ENCODE measurements at places on chromosomes 2 and 18.

DNA sequence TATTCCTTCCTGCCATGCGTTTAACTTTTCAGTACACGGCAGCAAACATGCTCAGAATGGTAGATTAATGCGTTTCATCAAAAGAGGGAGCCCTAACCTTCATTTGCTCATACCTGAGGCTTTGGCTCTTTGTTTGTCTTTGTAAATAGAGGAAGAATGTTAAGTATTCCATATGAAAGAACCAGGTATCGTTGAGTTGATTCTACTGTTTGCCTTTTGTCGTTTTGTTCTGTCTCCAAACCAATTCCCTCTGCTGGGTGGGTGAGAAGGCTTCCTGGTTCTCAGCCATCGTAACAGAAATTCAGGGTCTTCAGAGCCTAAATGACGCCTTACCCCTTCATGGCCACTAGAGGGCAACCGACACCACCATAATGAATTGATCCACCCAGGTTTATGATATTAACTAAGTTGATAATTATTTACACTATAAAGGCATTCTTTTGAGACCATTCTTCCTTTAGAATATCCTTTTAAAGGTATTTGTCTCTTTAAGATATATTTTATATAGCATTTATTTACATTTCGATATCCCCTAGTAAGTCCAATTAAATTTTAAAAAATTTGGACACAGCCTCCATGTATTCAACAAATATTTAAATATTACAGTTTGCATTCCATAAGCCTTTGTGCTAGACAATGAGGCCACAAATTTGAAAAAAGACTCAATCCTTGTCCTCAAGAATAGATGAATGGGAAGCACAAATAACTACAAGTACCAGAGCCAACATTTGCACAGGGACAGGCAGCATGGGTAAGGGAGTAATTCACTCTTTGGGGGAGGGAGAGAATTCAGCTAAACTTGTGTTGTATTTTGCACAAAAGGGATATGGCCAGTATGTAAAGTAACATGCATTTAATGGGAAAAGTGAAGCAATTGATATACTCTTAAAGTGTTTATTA lies 48.1 kb downstream of the TIMM21 start:
- peak; percentile 21 for DNase-seq

DNA sequence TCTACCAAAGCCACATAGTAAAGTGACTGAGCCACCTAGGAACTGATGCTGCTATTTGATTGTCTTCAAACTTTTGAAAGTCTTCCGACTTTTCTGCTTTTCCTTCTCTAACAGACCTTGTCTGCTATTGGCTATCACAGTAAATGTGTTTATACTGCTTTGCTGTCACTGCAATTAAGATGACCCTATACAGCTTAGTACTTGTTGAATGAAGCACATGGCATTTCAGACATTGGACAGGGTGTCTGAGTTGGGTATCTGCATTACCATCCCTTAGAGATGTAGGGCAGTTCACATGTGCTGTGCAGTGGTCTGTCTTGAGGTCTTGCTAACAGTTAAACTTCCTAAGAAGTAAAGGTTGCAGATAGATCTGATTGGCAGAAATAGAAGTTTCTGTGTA lies 3.6 kb downstream of the WDR43 start:
- no peak for DNase-seq

DNA sequence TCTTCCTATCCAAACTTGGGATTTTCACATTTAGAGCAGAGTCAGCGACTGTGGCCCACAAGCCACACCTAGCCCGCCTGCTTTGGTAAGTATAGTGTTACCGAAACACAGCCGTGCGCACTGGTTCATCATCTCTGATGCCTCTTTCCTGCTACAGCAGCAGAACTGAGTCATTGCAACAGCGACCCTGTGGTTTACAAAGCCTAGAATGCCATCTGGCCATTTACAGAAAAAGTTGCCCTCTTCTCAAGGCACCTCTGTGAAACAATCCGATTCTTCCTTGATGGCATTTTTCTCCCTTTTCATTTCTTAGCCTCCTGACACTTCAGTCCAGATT lies 10.7 kb upstream of the IAH1 start:
- no peak for DNase-seq

GRCh38 chr2:189163889-189164288 lies 15.7 kb downstream of the COL5A2 start:
- DNase-seq: no peak

DNA sequence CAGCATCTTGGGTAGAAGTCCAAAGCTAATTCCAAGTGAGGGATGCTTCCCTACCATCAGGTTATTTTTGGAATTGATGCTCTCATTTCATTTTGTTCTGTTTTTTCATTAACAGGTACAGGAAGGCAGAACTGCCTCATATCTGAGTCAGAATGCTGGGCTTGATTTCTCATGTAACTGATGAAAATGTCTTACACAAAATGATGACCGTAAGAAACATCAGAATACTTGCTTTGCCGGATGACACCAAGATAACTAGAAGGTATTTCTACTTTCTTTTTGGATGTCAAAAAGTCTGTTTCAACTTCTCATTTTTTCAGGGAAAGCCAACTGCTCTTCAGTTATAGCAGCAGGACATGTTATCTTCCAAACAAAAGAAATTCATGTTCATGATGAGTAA lies 62.6 kb downstream of the ETAA1 start:
- no peak for DNase-seq

DNA sequence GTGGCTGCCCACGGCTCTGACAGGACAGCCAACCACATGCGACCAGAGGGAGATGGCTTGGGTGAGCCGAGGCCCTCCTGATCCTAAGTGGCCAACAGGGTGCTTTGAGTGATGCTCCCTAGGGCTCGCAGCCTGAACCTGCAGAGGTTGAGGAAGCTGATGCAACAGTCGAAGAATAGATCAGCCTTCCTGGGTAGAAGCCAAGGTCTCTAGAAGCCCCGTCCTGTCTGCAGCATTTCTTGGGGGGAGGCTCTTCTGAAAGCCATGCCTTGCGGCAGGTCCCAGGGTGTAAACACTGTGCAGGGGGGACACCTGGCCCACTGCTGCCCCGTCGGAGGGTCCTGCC lies 136.4 kb downstream of the HDAC4 start:
- DNase-seq: no peak

GRCh38 chr2:13480057-13480456 lies 763.3 kb downstream of the TRIB2 start:
- no peak for DNase-seq

DNA sequence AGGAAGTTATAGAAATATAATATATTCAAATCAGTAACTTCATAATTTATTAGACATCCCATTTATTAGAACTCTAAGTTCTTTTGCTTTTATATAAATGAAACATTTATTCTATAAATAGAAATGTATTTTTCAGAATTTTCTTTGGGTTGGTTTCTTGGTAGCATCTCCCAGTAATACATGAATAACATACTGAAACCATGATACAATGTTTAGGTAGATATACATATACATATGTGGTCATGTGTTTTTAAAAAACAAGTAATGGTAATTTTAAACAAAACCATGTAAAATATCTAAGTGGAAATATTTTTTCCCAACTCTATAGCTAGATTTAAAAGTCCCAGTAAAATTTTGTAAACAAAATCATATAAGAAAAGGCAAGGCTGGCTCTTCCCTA lies 36.9 kb downstream of the WIPF1 start:
- no peak for DNase-seq

DNA sequence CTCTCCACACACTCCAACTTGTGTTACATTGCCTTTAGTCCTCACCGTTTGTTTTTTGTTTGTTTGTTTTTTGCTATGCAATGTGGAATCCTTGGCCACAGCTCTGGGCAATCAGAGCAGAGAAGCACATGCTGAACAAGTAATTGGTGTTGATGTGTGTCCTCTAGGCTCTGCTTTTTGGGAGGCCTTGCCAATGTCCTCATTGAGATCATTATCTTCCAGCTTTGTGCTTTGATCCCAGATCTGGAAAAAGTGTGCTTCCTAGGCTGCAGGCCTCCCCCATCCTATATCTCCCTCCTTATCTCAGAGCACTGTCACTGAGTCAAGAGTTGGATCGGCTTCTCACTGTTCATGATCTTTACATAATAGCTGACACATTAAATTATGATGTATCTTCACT lies 25.9 kb downstream of the OSR1 start:
- DNase-seq: no peak

- no peak for DNase-seq
These were observed 434.2 kb downstream of the MEIS1 start for GRCh38 chr2:66869076-66869475.

GRCh38 chr2:54480025-54480424 lies 23.9 kb downstream of the SPTBN1 start:
- DNase-seq: no peak

DNA sequence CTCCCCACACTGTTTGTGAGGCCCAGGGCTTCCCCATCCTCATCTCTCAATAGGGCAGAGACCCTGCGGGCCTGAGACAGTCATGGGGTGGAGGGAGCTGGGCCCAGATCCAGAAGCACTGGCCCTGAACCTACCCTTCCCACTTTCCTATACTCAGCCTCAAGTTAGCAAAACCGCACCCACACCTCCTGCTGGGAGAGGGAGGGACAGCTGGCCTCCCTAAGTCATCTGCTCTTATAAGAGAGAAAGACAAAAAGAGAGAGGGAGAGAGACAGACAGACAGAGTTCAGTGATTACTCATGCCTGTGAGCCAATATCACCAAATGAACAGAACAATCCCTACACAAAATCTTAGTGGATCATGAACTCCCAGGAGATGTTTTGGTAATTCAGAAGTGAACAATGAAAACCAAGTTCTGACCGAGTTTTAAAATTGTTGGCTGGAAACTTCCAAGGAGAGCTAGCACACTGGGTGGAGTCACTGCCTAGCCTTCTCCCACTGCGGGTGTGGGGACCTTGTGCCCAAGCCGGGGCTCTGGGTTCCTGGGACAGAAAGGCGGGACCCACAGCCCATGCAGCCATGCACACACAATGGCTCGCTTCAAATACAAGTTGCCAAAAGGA lies 130.5 kb downstream of the PXDN start:
- no peak for DNase-seq

DNA sequence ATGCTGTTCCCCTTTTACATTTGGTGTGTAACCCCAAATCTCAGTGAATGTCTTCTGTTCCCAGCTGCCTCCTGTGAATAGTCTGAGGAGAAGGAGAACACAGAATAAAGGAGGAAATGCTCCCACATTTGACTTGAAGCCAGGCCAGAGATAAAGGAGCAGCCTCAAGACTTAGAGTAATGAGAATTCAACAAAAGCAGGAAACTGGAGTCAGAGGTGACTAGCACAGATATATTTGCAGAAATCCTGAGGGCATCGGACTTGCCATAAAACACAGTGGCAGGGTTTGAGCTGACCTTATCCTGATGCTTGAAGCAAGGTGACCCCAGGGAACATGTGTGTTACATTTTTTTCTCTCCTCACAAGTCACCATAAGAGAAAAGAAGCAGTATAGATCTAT lies 291.4 kb upstream of the RND3 start:
- DNase-seq: no peak

- DNase-seq: no peak
These were observed 82.6 kb downstream of the HDAC4 start for GRCh38 chr2:239318151-239318611.

- no peak for DNase-seq
These were observed 47.2 kb downstream of the SMAD4 start for GRCh38 chr18:51077217-51077616.

DNA sequence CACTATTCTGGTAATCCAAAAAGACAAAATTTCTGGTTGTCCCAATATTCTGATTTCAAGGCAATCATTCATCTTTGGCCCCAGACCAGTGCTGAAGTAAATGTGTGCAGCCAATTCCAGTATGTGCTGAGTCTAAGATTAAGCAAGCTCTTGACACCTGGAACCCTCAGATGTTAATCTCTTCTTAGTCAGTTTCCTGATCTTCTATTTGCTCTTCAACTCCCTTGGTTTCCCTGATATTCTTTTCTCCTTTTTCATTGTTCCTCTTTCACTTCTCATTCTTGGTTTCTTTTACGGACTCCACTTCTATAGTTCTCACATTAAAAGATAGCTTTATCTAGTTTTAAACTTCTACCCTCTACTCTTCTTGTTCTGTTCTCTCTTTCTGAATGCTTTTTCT lies 445.7 kb upstream of the FANCL start:
- no peak for DNase-seq

- no peak for DNase-seq
These were observed 25.1 kb downstream of the PPIG start for GRCh38 chr2:169609264-169609663.

DNA sequence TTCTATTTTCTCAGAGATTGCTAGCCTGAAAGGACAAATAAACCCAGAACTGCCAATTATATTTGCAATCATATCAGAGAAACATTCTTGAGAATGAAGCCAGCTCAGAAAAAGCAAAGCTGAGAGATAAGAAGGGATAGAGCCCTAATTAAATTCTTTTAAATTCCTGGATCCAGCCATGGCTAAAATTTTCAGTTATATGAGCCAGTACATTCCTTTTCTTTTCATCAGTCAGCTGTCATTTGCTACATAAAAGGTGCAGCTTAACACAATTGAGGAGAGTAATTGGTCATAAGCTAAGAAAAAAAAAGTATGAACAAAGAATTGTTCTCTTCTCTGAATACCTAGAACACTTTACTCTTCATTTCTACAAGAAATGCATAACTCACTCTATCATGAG lies 303.5 kb upstream of the FIGN start:
- no peak for DNase-seq

DNA sequence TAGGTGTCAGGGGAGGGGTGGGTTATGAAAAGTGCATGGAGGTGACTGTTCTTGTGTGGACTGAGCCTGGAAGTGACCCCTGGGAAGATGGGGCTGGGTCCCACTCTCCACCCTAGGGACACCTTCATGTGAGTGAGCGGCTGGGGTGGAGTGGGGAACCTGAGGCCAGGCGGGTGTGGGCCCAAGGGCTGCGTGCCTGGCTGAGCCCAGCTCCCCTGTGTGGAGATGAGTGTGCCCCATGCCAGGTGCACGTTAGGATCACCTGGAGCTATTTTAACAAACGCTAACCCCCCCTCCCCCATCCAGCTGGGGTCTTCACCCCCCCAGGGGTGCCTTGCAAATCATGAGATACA lies 26.5 kb downstream of the ZAP70 start:
- DNase-seq: no peak

DNA sequence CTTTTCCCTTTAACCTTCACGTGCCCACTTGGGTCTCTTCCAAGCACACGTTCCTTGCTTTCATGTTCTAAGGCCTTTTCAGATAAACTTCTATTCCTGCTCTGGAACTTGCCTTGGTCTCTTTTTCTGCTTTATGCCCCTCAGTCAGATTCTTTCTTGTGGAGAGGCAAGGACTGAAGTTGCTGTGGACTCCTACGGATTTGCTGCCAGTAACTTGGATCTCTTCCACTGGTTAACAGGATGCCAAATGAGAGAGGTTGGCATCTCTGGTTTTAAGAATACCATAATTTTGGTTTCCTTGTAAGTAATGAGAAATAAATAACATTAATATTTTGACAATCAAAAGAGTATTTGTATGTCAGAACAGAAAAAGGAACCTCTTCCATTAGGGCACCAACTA lies 33.0 kb downstream of the COMMD1 start:
- no peak for DNase-seq

DNA sequence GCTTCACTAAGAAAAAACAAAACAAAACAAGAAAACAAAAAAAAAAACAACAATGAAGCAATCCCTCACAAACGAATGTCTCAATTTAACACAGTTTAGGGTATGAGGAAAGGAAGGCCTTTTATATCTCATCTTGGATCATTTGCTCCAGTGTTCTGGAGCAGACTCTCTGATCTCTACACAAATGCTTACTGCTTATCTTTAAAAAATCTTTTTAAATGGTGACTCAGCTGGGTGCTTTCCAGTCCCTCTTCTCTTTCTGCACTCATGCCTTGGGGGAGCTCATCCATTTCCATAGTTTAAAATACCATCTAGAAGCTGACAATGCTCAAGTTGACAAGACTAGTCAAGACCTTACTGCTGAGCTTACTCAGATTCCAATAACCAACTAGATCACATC lies 56.2 kb downstream of the ETAA1 start:
- DNase-seq: no peak

GRCh38 chr18:38386146-38386545 lies 820.5 kb upstream of the CELF4 start:
- no peak for DNase-seq

Data from NCI-H446 treated with DMSO at 0.1 percent for 48 hours (cell line).